Activated CD4-positive, alpha-beta T cell treated with anti-CD3 and anti-CD28 coated beads, Interleukin-2, Interleukin-4, amounts not matched to agents 100 ng/mL and 50 ng/mL, durations not matched to agents 16 hours and 8 hours (primary cell): ENCODE measurements at places on chromosomes 16 and 17.

GRCh38 chr16:49542391-49542891 is 168.8 kb downstream of the C16orf78 start:
- no peak for DNase-seq

DNA sequence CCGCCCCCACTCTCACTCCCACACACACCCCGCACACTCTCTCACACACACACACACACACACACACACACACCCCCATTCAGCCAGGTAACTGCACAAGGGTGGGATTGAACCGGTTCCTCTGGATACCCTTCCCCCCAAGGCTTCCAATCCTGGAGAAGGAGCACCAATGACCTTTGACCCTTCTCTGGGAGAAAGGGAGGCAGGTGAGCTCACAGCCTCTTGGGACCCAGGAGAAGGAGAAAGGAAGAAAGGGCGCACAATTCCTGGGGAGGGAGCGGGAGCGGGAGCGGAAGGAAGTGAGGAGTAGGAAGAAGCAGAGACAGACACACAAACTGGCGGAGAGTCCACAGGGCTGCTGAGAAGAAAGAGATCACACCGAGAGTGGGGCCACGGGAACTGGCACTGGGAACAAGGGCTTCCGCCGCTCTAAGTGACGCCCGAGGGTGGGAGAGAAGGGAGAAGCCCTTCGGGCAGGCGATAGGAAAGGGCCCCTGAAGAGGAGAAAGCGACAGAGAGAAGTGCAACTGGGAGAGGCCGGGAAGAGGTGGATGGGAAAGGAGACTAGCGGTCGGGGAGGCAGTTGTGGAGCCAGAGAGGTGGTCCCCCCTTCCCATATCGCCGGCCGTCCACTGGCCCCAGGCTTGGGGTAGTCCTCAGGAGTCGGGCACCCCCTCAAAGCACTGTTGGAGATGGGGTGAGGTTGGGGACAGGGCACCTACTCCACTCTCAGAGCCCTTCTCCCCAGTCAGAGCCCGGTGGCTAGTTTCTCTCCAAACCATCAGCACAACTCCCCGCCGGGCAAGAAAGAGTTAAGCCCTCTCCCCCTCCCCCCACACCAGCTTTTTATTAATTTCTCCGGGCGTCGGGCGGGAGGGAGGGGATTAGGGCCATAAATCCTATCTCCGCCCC is 1.3 kb downstream of the SAMD14 start:
- no peak for DNase-seq

- DNase-seq: no peak
Measured at GRCh38 chr16:3274490-3274889, 8.8 kb upstream of the ZNF263 start.

- no peak for DNase-seq
Measured at GRCh38 chr16:68360956-68361355, 50.1 kb downstream of the PRMT7 start.

GRCh38 chr17:55690105-55690508 is 32.6 kb downstream of the TMEM100 start:
- no peak for DNase-seq

- no peak for DNase-seq
Measured at GRCh38 chr17:81126281-81127132, 38.8 kb upstream of the PVALEF start.

GRCh38 chr17:41811549-41812380 is at the start of gene P3H4:
Gene P3H4, minus strand, starts transcription at chr17:41811949. Its CDS starts 34 bp downstream, at chr17:41811915.
- DNase-seq: peak; percentile 57

DNA sequence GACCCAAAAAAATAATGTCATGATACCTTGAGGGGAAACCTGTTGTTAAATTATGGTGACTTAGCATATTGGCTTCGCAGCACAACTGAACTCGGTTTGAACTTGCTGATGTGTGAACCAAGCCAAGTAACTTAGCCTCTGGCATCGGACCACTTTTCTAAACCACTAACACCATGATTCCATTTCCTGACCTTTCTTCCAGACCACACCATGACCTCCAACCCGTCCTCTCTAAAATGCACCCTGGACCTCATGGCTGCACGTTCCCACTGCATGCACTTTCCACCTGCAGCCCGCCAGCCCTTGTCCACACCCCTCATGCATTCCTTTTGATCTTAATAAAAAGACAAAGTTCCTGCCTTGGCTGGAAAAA is 29.3 kb downstream of the DYNLRB2 start:
- DNase-seq: peak; percentile 53

- no peak for DNase-seq
Measured at GRCh38 chr17:17109256-17109655, 67.0 kb downstream of the MPRIP start.

DNA sequence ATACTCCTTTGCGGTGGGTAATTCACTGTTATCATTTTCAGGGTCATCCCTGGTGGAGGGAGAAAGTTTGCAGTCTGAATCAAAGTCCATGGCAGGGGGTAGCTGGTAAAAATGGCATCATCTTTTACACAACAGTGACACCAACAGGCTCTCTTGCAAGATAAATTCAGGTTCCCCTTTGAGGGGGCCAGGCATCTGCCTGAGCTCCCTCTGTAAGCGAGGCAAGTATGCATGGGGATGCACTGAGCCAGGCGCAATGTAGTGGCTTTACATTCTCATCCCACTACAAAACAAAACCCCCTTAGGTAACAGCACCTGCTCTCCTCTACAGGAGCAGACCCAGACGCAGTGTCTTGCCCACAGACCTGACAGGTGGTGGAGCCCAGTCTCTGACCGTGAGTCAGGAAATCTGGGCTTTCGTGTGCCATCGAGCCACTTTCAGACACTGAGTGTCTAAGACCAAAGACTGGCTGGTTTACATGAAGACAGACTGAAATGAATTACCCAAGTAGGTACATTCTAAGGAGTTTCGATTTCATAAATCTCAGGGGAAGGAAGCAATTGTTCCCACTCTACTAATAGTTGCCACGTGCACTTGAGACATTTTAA is 17.7 kb downstream of the LITAFD start:
- no peak for DNase-seq

DNA sequence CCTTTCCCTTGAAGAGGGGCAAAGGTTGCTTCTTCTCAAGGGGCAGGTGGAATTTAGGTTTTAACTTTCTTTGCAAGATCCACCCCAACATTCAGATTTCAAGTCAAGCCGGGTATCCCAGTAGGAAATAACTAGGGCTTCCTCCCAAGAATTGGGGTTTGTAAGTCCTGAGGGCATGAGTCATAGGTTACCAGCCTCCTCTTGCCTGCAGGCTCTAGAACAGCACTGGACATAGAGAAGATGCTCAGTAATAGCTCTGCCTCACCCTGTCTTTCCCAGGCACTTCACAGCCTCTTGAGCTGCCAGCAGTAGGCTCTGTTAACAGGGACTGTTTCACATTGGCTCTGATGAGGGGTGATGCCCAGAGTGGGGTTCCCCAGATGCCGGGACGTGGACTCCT is 35.8 kb upstream of the ZFP90 start:
- no peak for DNase-seq

- no peak for DNase-seq
Measured at GRCh38 chr16:23509441-23509754, 896 bp downstream of the GGA2 start.

GRCh38 chr16:75258807-75259141 is 7.3 kb upstream of the BCAR1 start:
- no peak for DNase-seq

- no peak for DNase-seq
Measured at GRCh38 chr16:84024854-84025253, 17.7 kb downstream of the SLC38A8 start.

DNA sequence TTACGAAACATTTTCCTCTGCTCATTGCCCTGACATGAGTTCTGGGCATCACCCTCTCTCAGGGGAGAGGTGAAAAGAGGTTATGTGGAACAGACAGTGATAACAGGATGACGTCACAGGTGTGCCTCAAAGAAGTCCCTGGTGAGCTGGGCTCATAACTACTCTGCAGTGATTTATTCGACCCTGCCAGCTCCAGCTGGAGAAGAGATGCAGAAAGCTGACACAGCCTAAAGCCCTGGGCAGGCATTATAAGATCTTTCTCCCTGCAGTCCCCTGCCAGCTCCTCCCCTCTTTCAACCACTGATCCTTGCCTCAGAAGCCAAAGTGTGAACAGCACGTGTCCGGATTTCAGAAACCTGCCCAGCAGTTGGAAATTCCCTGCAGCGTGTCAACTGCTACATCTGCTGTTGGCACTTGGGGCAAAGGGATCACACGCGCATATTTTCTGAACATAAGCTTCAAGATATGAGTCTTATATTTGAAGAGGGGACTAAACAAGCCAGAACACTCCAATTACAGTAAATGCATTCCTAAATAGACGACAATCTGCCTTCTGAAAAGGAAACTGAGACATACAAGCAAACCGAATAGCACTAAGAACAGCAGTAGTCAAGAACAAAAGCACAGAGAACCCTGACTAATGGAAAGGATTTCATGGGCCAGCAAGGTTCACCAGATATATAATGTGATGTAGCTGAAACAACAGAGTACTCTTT is 80.5 kb downstream of the SMG6 start:
- peak; percentile 82 for DNase-seq

DNA sequence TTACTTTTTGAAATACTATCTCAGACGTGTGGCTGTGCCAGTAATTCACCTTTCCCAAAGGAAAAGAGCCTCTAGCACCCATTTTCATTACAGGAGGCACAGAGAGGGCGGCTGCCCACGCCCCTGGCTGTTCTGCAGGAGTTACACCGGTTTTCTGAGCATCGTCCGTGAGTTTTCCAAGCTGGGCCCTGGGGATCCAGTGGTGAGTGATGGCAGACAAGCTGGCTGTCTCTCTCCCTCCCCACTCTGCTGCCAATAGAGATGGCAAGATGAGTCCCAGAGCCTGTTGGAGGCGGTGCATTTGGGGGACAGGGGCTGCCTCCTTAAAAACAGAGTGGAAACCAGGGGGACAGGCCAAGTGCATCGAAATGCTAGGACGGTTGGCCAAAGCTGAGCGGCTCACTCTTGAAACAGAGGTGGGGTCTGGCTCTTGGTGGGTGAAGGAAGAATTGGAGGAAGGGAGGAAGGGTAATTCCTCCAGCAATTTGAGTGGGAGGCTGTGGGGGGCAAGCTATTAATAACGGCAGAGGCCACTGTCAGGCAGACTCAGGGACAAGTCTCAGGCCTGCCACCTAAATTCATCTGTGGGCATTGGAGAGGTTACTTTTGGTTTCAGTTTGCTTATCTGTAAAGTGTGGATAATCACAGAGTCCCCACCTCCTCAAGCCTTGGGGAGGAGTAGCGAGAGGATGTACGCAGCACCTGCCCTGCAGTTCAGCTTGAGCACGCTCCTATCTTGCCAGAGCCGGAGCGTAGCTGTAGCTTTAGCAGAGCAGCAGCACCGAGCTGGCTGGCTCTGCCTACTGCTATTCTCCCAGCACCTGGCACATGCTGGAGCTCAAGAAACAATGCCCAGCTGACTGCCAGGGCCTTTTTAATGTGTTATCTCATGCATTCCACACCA is 7.5 kb upstream of the NOS2 start:
- peak; percentile 79 for DNase-seq

DNA sequence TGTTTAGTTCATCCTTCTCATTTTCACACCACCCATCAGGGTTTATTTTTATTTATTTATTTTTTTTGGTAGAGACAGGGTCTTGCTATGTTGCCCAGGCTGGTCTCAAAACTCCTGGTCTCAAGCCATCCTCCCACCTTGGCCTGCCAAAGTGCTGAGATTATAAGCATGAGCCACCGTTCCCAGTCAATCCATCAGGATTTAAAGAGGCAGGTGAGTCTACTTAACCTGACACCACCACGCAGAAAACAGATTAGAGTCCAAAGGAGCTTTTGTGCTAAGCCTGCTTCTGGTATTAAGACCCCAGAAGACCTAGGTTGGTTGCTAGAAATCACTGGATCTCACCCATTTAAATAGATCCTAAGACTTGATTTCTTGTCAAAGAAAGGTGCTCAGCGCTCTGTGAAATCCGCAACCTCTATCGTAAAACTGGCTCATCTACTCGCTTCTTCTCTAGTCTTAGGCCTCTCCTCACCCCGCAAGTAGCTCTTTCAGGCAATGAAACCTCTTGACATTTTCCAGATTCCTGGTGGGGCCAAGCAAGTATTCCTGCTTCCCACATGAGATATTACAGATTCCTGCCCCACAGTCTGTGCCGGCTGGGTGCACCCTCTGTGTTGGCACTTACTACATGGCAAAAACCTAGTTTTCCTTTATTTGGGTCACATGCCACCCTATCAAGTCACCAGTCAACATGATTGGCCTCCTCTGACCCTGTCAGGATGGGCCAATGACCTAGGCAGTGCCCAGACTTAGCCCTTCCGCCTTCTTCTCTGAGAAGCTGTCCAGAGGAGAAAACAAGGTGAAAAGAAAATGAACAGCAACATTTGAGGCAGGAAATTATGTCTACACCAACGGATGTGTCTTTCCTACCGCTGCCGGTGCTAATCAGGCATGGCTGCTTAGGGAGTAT is 9.0 kb downstream of the PITPNA start:
- no peak for DNase-seq
